ENCODE measurements at places on chromosomes 2 and 18.
A peak's percentile ranks its signal among the peaks of the same experiment; 100 is the strongest.

GRCh38 chr2:120840795-120841487, 105.3 kb downstream of the GLI2 start:
- DNase-seq, result no peak

DNA sequence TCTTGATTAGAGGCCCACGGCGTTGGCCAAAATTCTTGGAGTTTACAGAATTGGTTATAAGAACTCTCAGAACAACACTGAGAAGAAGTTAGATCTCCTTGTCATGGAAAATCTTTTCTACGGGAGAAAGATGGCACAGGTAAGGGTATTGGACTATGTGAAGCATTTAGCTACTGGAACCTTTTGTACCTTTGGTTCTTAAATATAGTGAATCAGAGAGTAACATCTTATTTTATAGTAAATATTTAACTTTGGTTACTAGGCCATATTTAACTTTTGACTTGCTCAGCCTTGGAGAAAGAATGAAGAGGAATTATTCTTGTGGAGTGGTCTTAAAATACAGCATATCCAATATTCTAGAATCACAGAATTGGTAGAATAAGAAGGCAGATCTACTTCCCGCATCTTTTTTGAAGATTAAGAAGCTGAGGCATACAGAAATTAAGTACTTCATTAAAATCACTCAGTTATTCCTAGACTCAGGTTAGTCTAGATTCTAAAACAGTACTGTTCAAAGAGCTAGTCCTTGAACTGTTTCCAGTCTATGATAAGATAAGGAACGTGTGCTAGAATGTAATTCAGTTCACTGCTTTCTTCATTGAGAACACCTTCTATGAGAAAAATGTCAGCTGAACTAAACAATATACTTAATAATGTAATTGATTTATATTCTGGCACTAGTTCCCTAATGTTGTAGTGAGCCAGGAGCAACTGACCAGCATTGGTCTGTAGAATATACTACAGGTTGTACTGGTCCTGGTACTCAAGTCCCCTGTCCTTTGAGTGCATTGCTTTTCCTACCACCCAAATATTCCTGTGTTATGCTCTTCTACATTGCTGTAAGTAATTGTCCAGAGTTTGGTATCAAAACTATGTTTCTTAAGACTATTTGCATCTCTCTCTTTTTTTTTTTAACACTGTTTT, 53.7 kb upstream of the PTH2R start:
- no peak for DNase-seq

- no peak for DNase-seq
Measured at GRCh38 chr2:109305490-109306167, 176.6 kb downstream of the SH3RF3 start.

DNA sequence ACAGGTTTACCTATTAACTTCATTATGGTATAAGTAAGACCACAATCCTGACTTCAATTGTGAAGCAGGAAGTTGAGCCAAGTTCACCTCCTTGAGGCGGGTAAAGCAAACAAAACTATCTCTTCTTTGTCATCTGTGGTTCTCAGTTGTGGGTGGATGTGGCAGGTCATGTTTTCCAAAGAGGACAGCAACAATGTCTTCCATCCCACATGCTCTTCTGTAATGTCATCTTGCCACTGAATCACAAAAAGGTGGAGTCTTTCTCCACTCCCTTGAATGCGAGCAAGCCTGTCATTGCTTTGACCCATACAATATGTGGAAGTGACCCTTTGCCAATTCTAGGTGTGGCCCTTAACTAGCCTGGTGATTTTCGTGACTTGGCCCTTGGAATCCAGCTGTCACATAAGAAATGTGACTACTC, 98.7 kb downstream of the GRB14 start:
- no peak for DNase-seq

GRCh38 chr18:48402953-48403352, 6.2 kb downstream of the ZBTB7C start:
- DNase-seq, result no peak

DNA sequence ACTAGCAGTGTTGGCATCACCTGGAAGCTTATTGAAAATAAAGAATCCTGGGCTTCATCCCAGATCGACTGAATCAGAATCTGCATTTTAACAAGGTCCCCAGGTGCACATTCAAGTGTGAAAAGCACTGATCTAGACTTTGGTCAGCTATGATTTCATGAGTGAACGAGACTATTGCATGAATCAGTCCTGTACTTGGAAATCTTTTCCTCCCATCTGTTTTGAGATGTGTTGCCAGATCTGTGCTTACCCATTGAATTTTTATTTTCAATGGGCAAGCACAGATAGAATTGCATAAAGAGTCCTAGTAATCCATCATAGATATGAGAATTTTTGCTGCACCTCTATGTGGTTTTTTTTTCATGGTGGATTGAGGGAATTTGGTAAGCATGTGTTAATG, 64.0 kb downstream of the PMS1 start:
- peak; percentile 22 for DNase-seq

DNA sequence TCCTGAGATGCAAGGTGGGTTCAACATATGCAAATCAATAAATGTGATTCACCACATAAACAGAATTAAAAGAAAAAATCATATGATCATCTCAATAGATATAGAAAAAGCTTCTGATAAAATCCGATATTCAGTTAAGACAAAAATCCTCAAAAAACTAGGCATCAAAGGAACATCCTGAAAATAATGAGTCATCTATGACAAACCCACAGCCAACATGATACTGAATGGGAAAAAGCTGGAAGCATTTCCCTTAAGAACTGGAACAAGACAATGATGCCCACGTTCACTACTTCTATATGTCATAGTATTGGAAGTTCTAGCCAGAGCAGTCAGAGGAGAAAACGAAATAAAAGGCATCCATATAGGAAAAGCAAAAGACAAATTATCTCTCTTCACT, 80.4 kb downstream of the MYO3B start:
- DNase-seq, result no peak

DNA sequence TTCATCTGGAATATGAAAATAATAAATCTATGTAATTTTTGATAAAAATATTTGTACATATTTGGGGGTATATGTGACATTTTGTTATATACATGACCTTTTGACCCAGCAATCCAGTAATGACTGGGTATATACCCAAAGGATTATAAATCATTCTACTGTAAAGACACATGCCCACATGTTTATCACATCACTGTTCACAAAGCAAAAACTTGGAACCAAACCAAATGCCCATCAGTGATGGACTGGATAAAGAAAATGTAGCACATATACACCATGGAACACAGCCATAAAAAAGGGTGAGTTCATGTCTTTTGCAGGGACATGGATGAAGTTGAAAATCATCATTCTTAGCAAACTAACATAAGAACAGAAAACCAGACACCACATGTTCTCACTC, 472.1 kb upstream of the DDX18 start:
- DNase-seq, result no peak

DNA sequence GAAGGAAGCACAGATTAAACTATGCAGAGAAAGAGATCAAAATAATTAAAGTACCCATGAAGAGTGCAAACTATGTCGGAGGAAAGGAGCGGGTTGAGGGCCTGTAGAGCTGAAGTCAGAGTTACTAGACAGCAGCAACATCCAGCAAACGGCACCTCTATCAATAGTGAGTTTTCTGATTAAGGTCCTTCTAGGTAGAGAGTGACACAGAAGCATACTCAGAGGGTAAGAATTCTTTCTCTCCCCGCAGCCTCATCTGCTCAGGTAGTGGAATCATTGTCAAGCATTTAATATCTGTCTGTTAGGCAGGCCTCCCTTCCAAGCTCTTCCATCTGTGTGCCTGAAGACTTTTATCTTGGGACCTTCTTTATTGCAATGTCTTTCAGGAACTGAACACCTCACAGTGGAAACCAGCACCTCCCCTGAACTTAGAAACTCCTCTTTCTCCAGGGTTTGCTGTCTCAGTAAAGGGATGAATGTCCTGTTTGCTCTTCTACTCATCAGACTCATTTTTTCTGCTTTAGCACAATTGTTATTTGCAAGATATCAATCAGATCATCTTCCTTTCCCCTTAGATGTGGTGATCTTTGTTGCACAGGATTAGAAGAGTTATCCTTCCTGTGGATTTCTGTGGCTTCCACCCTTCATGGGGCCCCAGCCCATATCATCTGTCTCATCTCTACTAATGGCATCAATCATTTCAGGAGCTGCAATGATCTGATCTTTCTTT, 28.8 kb downstream of the SP140 start:
- DNase-seq, result no peak

GRCh38 chr2:216951171-216951570, 91.3 kb upstream of the TNP1 start:
- no peak for DNase-seq

GRCh38 chr2:241877989-241878970, 8.8 kb downstream of the RTP5 start:
- DNase-seq, result peak; percentile 57

GRCh38 chr2:88321449-88322248, 130.8 kb downstream of the FOXI3 start:
- no peak for DNase-seq

GRCh38 chr18:42614619-42615293, 500.7 kb downstream of the RIT2 start:
- no peak for DNase-seq

GRCh38 chr18:3851159-3851558, 401.2 kb downstream of the TGIF1 start:
- no peak for DNase-seq

GRCh38 chr2:229090225-229090624, 180.9 kb downstream of the PID1 start:
- DNase-seq, result peak; percentile 8

- DNase-seq, result no peak
Measured at GRCh38 chr2:74053959-74054715, 69.4 kb downstream of the TET3 start.

GRCh38 chr2:38492042-38492615, 110.6 kb downstream of the HNRNPLL start:
- no peak for DNase-seq

DNA sequence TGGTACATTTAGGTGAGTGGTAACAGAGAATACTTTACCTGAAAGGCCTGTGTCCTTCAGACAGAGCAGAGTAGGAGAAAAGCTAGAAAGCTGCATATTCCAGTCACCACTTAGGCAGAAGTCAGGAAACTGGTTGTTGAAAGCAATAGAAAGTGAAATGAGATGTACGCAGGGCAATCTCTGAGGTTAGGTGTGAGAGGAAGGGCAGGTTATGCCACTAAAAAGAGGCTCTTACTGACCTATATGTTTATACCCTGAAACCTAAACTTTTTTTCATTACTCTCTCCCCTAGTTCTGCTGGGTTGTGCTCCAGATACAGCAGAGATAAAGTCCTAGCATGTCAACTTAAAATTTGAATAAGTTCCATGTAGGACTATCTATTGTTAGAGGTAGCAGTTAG, 93.5 kb downstream of the COX7A2L start:
- DNase-seq, result no peak

DNA sequence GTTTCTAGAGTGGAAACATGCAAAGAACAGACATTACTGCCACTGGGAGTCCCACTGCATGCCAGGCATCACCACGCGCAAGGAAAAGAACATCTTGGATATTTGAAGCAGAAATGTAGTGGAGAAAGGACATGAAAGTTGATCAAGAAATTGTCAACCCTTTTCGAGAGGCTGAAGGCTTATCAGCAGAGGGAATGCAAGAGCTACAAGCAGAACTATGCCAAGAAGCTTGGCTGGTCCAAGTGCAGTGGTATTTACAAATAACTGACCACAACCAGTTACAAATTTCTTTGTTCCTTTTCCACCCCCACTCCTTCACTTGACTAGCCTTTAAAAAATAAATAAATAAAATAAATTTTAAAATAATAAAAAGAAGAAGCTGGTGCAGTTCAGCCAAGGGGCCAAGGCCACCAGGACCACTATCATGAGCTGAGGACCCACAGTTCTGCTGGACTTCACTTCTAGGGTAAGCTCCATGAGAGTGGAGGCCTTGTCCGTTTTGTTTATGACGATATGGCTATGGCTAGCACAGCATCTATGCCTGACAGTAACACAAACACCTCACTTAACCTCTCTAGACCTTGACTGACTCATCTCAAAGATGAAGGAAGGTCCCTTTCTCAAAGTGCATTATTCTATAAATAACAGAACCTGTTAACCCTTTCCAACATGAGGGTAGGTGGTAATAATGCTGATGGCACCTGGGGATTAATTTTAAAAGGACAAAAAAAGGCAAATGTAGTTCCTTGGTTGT, 20.9 kb downstream of the MARCHF4 start:
- no peak for DNase-seq

GRCh38 chr2:27890924-27891672, 569 bp downstream of the BABAM2 start:
- DNase-seq, result peak; percentile 87

Measured in fibroblast of gingiva (primary cell).